ENCODE measurements at places on chromosomes 5 and 9.

- no peak for DNase-seq
These were observed 239.3 kb upstream of the PRDM9 start for GRCh38 chr5:23268136-23268535.

GRCh38 chr9:115837618-115838017 lies 316.0 kb upstream of the PAPPA start:
- no peak for DNase-seq

DNA sequence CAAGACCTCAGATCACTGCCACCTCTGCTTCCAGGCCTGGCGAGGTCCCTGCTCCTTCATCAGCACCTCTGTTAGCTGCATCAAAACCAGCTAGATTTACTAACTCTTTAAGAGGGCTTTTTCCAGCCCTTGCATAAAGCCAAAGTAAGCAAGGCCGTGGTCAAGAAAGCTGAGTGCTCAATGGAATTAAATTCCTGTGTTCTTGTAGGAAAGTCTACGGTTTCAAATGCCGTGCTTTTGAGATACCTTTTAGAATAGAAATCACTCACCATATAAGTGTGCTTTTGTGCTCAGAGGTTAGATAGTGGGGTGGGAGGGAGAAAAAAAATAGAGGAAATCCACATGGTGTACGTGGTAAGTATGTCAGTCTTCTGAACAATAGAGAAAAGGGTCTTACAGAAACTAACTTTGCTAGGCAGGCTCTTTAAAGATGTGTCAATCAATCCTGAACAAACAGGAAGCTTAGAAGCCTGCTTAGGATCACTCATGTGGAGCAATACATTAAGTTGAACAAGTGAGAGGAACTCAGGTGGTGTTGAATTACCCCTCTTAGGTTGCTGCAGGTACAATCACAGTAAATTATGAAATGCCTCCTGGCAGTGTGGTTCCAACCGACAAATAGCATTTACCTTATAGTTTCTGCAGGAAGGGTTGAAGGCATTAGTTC lies 79.7 kb downstream of the SEMA6A start:
- no peak for DNase-seq

- no peak for DNase-seq
These were observed 3.7 kb upstream of the AMACR start for GRCh38 chr5:34011536-34011935.

- DNase-seq = no peak
These were observed 76.7 kb upstream of the FST start for GRCh38 chr5:53403758-53404157.

All from activated CD8-positive, alpha-beta memory T cell treated with anti-CD3 and anti-CD28 coated beads for 4 hours (primary cell).